ENCODE measurements at places on chromosomes 1 and 21. TPM values are rescaled to one million over a fixed set of nuclear protein-coding genes. Genes with fewer than 3 reads are reported as not detected.

Gene PALMD
- total RNA-seq: 2.0 TPM

Gene FAM78B
- 0.29 TPM for total RNA-seq

Gene ACTL8
- total RNA-seq: not detected

Gene COL6A1
- total RNA-seq: 1,502 TPM

Gene ADCY10
- total RNA-seq: 0.15 TPM

Gene SLC25A34
- total RNA-seq: 0.58 TPM

Gene RAB42
- total RNA-seq: 10.6 TPM

Gene HYI
- total RNA-seq: 31.3 TPM

Gene ANKRD34A
- 0.73 TPM for total RNA-seq

Gene KCNE2
- total RNA-seq: not detected

Gene CLCA1
- total RNA-seq: 0.15 TPM

Gene TAS1R3
- total RNA-seq: 0.50 TPM
